ENCODE measurements at places on chromosomes 7 and 10.

DNA sequence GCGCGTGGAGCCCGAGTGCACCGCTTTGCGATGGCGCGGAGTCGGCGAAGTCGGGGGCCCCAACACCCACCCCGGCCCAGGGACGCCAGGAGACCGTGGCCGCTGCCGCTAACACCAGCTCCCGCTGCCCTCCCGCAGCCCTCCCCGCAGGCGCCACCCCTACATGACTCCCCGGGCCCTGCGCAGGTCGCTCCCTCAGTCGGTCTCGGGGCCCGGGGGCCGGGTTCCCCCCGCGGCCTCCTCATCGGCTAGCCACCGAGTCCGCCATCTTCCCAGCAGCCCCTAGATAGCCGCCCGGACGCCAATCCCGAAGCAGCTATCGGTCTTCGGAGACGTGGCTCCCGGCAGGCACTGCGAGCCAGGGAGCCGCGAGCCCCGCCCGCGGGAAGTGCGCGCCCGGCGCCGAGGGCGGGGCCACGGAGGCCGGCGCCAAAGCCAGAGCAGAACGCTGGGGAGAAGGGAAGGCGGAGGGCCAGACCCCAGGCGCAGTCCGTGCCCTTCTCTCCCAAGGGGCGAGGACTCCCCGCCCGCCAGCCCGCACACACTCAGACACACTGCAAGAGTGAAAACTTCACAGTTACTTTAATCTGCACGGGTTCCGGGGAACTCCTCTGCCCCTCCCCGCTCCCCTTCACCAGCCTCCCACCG, at the start of gene FASTK:
Gene FASTK (minus strand): TSS at position 288 of the 648 bp plus-strand sequence. CDS start 43 bp downstream, at position 245.
- DNase-seq = peak; percentile 64

DNA sequence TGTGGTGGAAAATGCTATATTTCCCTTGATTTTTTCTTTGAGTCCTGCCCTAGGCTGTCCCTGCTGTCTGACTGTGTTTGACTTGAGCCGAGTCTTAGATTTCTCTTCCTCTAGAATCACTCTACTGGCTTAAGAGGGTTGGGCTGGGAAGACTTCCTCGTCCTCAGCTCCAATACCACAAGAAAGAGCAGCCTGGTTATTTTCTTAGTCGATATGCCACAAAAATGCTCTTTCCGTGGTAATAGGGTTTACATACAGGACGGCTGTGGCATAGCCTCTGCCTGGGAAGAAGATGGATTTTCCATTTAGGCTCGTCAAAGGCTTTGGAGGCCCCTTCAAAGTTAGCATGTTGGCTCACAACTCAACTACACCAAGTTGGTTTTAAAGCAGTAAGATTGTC, 212.0 kb upstream of the IGFBP3 start:
- DNase-seq = no peak

DNA sequence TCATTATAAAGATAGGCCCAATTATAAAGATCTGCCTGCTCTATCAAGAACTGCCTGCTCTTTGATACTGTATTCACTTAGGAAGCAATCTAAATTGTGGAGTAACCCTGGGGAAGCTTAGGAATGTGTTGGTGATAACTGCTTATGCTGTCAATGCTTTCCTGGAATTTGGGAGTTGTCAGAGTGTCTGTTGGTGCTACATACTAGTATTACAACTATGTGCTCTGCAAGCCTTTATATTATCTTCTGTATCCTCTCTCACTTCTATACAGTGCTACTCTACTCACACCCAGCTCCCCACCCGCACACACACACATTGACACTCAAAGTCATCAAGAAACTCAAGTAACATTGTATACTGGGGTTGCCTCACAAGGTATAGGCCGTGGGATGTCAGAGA, 6.1 kb downstream of the ZNF277 start:
- DNase-seq = no peak

DNA sequence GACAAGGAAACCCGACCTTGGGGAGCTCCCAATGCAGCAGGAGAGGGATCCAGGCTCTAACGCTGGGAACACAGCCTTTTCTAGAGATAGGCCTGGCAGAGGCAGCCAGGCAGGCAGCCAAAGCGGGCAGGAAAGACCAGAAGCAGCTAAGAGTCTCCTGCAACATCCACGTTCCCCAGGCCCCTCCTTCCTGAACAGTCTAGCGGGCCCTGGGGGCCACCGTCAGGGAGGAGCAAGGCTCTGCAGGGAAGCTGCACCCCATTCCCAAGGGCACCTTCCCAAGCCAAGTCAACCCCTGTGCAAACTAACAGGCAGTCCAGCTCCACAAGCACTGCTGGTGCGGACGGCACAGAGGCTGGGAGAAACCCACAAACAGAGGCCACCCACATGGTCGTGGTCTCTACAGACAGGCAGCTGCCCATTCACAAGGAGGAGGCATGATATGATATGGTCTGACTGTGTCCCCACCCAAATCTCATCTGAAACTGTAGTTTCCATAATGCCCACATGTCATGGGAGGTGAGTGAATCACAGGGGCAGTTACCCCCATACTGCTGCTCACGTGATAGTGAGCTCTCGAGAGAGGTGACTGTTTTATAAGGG, 115.7 kb downstream of the MAD1L1 start:
- DNase-seq = no peak

- DNase-seq = no peak
Observed at GRCh38 chr10:70343712-70344111, 38.7 kb downstream of the LRRC20 start.

DNA sequence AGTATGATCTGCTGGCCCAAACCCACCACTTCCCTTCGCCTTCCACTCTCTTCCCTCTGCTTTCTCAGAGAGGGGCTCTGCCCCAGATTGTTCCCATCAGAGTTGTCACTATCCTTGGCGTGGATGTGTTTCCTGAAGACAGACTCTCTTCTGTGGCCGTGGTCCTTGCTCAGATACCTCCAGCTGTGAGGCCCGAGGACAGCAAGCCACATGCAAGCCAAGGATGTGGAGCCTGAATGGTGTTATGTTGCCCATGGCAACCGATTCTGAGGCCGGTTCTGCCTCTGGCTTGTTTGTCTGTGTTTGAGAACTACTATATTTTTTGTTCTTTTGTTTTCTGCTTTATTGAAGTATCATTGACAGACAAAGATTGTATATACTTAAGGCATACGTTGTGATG, 247.4 kb upstream of the PODXL start:
- DNase-seq = no peak

DNA sequence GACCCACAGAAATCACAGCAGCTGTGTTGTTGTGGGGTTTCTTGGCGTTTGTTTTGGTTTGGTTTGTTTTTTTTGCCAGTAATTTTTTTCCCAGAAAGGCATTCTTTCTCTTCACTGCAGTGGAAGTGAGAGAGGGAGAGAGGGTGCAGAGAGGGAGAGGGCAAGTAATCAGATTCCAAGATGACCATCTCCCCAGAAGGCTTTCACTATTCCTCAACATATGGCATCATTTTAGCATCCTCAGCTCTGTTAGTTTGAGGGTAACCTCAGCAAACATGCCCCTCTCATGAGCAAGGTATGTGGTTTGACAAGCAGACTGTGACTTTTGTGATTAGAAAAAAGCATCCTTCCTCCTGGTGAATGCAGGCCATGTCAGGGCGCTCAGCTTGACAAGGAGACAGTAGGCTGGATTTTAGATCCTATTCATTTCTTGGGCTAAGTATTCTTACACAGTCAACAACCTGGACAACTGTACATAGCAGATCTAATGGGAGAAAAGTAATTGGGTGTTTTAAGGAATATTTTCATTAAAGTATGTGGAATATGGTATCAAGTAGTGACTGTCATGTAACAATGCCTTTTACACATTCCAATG, 86.3 kb upstream of the PIK3CG start:
- no peak for DNase-seq

DNA sequence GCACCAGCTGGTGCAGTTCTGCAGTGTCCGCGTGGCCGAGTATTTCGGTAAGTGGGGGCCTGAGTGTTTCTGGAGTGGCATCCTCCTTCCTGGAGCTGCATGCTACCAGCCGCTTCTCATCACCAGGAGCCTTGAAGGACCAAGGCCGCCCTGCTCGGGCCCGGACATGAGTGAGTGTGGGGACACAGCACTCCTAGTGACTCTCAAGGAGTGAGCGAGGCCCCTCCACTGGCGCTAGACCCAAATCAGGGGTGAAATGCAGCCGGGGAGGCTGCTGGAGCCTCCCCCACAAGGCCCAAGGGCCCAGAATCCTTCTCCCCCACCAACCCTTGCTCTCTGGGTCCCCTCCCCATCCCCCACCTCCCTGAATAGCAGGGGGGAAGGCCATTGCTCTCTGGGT, 48.0 kb downstream of the CAMK2B start:
- DNase-seq = no peak

GRCh38 chr7:155529346-155529745, 17.0 kb downstream of the CNPY1 start:
- DNase-seq = no peak

- DNase-seq = no peak
Observed at GRCh38 chr7:100983451-100984187, 14.3 kb downstream of the MUC12 start.

DNA sequence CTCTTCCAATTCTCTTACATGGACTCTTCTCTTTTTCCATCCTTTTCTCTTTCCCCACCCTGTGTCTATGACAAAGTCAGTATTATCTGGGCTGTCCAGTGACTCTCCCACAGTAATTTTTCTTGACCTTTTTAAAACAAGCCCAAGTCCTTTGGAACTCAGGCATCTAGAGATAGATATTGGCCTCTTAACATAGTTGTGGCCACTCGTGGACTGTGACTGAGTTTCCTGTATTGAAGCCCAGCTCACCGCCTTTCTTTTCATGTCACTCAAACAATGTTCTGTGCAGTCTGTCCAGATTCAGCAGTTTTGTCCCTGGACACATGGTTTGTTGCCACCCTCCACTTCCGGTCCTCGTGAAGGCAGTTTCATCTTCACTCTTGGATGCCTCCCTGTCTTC, 110.9 kb upstream of the CDC14C start:
- DNase-seq = no peak

DNA sequence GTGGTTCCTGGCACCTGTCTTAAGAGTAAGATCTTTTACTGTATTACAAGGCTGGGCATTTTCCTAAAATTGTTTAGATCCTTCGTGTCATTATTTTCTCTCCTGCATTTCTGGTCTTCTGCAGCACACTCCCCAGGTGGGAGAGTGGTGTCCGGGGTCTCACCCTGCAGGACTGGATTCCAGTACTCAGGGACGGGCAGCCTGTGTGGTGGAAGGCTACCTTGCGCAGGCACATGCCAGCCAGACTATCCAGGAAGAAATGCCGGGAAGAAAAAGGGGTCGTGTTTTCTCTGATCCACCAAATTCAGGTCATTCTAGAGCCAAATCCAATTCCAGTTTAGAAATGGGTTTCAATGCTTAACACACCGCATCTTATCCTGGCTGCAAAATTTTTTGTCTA, 27.7 kb downstream of the CNPY1 start:
- no peak for DNase-seq

DNA sequence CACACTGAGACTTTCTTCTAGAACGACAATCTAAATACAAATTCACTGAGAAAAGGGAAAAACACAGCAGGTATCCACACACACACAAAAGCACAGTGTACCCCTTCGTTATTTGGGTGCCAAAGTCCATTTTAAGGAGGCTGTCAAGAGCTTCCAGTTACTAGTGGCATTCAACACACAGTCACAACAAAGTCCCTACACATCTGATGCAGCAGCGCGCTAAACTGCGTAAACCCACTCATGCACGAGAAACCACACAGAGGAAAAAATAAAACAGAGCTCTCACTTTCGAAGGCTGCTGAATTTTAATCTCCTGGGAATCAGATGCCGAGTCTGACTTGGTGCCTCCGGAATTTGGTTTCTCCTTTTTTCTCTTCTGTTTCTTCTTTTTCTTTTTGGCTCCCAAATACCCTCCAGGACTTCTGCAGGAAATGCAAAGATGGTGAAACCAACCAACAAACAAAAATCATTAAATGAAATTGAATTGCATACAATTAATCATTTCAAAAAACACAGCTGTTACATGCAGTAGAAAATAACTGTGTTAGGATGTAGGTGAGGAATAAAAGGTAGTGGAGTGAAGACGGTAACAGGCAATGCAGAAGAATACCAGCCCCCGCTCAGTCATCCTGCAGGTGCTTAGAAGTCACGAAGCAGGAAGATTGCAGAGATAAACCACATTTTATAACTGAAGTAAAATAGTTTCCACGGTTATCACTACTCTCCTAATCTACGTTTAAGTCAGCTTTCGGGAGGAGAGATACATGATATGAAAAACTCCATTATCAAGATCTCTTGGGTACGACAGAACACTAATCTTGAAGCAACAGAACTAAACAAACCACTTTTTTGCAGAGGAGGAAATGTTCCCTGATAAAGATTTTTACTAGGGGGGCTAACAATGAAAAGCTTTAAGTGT, 27.1 kb downstream of the NMT2 start:
- no peak for DNase-seq

DNA sequence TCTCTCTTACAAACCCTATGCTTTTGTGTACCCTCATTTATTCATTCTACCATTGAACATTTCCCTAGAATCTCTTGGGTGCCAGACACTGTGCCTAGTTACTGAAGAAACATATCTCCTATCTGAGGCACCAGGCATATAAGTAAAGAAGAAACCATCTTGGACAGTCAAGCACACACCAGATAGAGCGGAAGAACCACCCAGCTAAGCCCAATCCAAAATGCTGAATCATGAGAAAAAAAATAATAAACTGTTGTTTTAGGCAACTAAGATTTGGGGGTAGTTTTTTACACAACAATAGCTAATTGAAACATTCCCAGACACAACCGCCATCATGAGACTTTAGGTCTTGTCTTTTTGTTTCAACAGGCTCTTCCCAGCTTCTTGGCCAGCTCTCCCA, 102.3 kb upstream of the TCF7L2 start:
- no peak for DNase-seq

DNA sequence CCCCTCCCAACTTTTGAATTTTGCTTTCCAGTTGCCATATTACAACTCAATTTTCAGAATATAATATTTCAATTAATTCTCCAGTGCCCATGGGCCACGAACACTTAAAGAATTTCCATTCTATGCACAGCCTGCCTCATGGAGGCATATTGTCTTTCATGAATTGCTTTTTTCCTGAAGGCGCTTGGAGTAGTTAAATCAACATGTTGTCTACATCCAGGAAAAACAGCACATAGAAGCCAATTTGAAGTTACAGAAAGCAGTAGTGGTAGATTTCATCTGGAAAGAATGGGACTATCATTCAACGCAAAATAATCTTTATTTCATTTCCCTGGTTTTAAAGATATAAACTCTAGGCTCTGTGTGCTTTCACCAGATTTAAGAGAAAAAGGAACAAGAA, 106.0 kb downstream of the NRP1 start:
- no peak for DNase-seq

DNA sequence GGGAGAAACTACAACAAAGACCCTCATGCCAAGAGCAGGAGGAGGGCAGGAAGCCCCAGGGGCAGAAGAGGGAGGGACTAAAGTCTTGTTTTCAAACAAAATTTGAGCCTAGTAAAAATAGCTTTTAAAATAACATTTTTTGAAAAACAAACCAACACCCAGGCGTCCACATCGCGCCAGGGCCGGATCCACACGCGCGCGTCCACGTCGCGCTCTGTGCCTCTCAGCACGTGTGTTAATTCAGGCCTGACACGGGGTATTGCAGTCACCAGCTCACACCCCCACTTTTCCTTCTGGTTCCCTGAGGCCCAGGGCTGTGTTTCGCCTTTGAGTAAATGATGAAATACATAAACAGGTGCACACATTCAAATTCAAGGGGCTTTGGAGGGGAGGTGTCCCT, 196.2 kb downstream of the TCERG1L start:
- DNase-seq = no peak

GRCh38 chr10:62430881-62431280, 56.7 kb downstream of the ZNF365 start:
- DNase-seq = peak; percentile 2
